ENCODE measurements at places on chromosomes 13 and 19.

DNA sequence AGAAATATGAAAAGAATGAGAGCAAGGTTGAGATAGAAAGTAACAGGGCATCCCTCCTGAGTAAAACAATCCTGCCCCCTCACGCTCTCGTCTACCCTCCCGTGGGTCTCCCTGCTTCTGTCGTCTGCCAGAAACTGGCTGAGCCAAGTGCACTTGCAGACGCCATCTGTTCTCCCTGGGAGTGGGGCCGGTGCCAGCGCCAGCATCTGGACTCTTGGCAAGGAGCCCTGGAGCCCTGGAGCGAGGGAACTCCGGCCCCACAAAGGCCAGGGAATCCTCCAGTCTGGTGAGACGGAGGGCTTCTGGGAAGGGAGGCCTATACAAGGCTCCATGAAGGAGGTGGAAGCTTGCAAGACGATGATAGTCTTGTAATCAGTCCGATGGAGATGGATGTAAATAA, 2.3 kb upstream of the TMEM91 start:
- no peak for DNase-seq

DNA sequence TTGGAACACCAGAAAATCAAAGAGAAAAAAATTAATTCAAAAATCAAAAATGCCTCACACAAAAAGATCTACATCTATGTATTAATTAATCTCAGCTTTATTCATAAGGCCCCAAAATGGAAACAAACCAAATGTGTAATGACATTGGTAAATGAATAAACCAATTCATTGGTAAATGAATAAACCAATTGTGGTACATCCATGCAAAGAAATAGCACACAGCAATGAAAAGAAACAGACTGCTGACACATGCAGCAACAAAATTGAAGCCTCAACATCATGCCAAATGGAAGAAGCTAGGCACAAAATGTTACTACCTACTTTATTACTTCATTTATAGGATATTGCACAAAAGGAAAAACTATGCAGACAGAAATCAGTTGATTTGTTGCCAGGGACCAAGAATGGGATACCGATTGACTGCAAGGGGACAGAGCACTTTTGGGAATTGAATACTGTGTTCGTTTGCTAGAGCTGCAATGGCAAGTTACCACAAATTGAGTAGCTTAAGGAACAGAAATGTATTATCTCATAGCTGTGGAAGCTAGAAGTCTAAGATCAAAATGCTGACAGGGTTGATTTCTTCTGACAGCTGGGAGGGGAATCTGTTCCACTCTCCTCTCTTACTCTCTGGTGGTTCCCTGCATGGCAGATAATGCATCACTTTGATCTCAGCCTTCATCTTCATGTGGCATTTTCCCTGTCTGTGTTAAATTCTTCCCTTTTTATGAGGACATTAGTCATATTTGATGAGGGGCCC, 252.8 kb downstream of the RFC3 start:
- no peak for DNase-seq

DNA sequence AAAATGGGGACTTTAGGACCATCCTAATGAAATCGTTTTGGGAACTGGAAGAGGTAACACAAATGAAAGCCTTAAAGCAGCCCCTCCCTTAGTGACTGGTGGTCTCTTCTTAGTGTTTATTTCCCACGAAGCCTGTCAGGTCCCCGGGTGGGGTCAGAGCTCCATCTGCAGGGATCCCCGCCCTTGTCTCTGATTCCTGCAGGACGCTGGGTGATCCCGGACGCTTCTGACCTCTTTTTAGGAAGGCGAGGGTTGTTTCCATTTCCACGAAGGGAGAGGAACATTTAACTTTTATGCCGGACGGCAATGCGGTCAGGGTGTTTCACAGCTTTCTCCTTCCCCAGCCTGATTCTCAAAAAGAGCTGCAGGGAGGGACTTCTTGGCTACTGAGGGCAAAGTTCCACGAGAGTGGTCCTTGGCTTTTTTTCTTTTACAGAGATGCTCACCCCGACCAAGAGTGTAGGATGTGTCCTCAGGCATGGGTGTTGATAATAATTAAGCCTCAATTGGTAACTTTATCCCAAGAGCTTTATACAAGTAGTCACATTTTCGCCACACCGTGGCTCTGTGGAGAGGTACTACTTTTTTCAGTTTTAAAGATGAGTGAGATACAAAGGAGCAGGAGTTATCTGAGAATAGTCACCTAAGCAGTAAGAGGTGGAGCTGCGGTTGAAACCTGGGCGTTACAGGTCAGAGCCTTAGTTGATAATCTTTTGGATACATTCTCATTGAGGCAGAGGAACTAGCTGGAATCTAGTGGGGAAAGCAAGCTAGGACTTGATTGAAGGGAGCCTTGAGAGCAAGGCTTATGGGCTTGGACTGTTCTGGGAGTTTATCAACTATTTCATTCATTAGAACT, 813 bp downstream of the ZNF284 start:
- peak; percentile 34 for DNase-seq

DNA sequence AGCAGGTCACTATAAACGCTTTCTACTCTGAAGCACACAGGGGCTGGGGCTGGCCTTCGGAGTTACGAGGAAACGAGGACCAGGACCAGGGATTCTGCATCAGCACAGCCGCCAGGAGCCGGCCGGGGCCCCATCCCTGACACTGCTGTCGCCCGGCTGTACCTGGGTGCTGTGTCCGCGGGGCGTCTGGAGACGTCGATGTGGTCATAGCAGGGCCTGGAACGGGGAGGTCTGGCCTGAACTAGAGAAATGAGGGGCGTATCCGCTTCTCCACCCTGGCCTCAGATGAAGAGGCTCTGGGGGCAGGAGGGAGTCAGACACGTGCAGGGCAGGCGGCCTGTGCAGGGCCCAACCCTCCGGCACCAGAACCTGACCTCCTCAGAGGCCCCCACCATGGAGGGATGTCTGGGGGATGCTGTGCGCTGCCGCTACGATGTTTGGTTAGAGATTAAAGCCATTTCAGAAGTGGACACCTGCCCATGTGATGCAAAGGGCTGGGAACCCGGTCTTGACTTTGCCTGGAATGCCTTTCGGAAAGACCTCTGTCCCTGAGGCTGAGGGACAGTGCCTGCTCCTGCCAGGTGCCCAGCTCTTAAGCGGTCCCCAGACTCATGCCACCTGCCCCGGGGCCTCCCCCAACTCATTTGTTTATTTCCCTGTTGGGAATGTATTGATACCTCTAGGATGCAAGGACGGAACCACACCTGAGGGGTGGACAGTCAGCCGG, 21.4 kb downstream of the GAS6 start:
- DNase-seq = no peak

DNA sequence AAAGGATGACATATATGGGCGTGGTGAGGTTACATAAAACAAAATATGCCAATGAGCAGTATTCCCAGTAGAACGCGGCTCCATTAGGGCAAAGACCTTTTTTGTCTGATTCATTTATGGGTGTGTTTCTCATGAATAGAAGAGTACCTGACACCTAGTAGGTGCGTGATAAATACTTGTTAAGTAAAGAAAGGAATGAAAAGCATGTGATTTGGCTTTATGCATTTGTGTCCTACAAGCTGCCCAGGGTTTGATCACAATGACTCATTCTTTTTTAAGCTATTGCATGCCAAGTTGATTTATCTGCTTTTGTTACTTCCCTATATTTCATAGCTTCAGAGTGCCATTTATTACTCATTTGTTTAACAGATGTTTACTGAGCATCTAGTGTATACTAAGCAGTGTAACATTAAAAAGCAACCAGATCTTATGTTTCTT, 19.1 kb upstream of the KCTD4 start:
- no peak for DNase-seq

Data from GM13976 (cell line).